ENCODE measurements at places on chromosomes 4 and X.

- DNase-seq, result no peak
Observed at GRCh38 chr4:25953740-25954139, 39.7 kb downstream of the SMIM20 start.

- peak; percentile 20 for DNase-seq
Observed at GRCh38 chrX:13689741-13690211, 848 bp downstream of the RAB9A start.

DNA sequence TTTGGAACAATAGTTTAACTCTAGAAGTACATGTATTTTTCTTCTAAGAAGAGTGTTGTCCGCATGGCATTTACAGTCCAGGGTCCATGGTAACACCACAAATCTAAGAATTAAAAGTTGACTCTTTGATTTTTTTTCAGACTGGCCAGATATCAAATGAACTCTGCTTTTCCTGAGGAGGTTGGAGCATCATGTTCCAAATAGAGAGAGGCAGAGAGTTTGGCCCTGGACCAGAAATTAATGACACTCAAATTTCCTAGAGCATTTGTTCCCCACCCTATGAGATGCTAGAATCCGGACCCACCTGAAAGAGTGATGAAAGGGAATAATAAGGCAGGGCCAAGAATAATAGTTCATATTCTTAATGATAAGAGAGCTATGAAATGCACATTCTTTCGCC lies 47.0 kb upstream of the NAP1L5 start:
- DNase-seq, result no peak

DNA sequence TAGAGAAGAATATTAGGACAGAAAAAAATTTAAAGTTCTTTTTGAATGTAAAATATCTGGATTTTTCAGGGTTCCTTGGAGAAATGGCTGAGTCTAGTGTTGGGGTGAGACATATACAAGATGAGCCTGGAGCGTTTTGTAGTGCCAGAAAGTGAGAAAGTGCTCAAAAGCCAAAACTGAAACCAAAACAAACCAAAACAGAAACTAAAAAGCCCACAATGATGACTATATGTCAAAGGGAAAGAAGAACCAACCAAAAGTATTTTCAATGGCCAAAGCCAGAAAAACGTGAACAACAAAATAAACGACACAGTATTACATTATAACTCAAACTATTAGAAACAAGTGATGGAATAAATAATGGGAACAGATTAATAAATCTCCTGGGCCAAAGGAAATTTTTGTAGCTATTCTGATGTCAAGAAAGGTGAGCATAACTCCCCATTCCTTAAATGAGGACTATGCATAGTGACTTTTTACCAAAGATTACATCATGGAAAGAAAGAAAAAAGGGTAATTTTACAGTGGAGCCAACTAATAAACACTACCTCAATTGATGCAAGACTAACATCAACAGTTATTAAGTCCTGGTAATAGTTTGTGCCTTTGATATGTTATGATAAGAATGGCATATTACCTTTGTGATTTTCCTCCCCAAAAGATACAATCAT lies 1137.6 kb downstream of the C4orf33 start:
- no peak for DNase-seq

GRCh38 chr4:87354168-87355102 lies 31.8 kb upstream of the HSD17B13 start:
- DNase-seq, result peak; percentile 39

DNA sequence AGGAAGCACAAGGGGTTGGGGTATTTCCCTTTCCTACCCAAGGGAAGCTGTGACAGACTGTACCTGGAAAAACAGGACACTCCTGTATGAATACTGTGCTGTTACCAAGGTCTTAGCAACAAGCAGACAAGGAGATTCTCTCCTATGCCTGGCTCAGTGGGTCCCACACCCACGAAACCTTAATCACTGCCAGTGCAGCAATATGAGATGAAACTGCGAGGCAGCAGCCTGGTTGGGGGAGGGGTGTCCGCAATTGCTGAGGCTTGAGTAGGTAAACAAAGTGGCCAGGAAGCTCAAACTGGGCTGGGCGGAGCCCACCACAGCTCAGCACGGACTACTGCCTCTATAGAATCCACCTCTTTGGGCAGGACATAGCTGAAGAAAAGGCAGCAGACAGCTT lies 197.7 kb downstream of the INPP4B start:
- no peak for DNase-seq

GRCh38 chrX:38989076-38989475 lies 187.8 kb downstream of the MID1IP1 start:
- DNase-seq, result no peak

DNA sequence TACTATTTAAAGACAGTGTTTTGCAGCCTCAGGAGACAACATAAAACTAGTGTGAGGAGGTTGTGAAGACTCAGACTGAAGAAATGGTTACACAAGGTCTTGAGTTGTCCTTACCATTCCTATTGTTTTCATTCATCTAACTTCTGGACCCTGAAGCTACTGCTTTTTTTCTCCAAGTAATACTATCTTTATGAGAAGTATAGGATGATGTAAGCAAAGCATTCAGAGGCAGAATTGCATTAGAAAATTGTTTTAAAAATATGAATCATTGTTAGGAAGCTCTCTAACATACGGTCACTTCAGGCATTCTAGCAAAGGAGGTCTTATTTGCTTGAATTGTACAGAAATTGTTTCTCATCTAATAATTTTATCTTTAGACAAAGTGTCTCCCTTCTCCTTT lies 357.8 kb downstream of the TLL1 start:
- no peak for DNase-seq

DNA sequence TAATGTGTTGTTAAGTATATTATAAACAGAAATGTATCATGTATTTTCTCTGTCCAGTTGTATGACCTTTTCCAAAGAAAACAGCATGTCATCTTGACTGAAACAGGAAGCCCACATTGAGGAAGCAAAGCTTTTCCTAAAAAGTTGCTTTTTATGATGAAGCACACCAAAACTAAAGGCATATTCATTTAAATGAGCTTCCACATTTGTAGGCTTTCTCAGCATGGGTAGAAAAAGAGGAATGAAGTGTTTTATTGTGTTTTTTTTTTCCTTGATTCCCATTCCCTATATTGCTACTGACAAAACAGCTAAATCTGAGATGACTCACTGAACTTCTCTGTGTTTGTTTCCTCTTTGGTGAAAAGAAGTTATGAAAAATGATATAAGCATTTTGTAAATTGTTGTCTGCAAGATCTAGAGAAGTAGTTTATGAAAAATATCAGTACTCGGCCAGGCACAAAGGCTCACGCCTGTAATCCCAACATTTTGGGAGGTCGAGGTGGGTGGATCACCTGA lies 32.5 kb upstream of the FRAS1 start:
- no peak for DNase-seq

- DNase-seq, result no peak
Observed at GRCh38 chrX:130085551-130086446, 24.5 kb downstream of the ELF4 start.

- peak; percentile 87 for DNase-seq
Observed at GRCh38 chrX:134718105-134718965, 60.1 kb upstream of the PLAC1 start.

- no peak for DNase-seq
Observed at GRCh38 chrX:73850124-73851013, 287.4 kb downstream of the CHIC1 start.

DNA sequence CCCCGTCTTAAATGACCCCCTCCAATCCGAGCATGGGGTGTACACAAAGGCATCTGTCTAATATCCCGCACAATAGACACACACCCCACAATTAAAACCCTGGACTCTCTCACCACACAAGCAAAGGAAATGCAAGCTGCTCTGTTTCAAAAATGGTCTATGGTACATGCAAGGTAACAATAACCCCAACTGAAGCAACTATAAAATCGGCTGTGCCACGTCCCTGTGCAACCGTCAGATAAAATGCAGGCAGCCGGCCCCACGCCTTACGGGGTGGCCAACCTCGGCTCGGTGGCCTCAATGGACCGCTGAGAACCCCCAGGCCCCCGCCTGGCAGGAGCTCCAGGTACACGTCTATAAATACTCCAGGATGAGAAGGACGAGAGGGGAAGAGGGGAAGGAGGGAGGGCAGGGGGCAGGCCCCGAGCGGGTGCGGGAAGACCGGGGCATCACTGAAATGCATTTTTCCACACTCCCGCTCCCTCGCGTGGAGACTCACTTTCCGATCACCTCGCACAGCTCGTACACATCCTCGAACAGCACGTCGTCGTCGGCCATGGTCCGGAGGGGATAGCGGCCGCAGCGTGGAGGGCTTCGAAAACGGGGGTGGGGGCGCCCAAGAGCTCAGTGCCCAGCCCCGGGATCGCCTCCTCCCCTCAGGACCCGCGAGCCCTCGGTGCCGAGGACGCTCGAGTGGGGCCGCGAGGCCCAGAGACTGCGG lies 763 bp downstream of the CASK start:
- no peak for DNase-seq

- no peak for DNase-seq
Observed at GRCh38 chr4:128346054-128346716, 58.6 kb upstream of the PGRMC2 start.

DNA sequence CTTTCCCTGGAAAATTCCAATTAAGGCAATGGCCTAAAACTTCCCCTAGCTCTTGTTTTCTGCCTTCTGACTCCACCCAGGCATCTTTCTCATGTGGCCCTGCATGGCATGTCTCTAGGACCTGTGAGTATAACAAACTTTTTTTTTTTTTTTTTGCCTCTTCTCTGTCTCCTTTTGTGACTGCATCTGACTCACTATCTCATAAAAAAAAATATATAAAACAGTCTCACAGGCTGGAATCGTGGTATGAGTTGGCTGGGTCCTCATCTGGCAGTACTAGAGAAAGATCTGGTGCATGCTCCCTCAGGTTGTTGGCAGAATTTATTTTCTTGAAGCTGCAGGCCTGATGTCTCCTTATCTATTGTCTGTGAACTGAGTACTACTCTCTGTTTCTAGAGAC lies 313.9 kb downstream of the TECRL start:
- no peak for DNase-seq

DNA sequence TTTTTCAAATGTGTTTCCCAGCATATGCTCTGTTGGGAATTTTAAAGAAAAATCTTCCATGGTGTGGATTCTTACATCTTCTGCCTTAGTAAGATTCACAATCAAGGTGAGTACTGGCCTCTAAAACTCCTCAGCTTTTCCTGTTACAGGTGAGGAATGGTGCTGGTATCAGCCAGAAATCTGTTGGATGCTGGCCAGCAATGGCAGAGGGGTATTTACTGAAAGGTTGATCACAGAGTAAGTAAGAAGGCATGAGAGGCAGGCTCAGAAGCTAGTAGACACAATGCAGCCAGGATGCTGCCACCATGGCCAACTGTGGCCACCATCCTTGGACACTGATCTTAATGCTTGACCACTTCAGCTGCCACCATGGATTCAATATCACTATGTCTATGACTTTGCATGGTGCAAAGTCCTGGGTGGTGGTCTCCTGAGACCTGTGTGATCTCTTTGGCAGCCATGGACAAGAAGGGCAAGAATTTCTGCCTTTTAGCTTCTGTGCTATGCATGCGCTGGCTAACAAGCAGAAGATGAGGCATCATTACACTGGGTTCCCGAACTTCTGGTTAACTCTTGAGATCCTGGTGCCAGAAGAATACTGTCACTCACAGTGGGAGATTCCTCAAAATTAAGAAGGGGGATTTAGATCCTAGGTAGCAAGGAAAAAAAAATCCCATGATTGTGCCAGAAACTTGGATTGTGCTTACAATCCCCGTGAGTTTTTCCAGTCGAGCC lies 60.2 kb downstream of the CHRNA9 start:
- DNase-seq, result no peak

GRCh38 chrX:103533511-103534216 lies 14.4 kb upstream of the RAB40A start:
- DNase-seq, result peak; percentile 50

- DNase-seq, result no peak
Observed at GRCh38 chr4:3520796-3521600, 11.2 kb downstream of the LRPAP1 start.

GRCh38 chrX:143429131-143429530 lies 88.1 kb downstream of the SPANXN3 start:
- DNase-seq, result no peak

DNA sequence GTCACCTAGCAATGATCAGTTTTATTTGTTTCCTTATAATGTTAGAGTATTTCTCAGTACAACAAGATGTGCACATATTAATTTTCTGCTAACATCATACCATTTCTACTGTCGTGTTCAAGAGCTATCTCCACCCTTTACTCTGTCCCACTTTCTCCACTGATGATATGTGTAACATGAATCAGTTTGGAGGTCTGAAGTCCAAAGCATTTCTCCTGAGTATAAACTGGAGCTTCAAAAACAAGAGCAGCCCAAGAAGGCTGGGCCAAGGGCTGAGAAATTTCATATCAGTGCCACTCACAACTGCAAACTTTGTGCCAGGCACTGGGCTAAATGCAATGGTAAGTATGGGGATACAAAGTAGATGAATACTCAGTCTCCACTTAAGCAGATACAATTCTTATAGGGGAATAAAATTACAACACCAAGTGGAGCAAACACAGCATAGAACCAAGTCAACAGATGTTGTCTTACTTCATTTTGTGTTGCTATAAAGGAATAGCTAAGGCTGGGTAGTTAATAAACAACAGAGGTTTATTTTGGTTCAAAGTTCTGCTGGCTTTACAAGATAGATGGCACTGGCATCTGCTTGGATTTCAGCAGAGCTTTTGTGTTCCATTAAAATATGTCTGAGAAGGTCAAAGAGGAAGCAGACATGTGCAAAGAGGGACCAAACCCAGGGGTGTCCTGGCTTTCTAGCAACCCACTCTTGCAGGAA lies 44.2 kb downstream of the AMELX start:
- no peak for DNase-seq

GRCh38 chrX:44227991-44228390 lies 115.5 kb downstream of the EFHC2 start:
- DNase-seq, result peak; percentile 20

GRCh38 chr4:187479511-187479910 lies 516.1 kb upstream of the ZFP42 start:
- no peak for DNase-seq

GRCh38 chr4:288891-289290 lies 16.4 kb downstream of the ZNF732 start:
- no peak for DNase-seq

DNA sequence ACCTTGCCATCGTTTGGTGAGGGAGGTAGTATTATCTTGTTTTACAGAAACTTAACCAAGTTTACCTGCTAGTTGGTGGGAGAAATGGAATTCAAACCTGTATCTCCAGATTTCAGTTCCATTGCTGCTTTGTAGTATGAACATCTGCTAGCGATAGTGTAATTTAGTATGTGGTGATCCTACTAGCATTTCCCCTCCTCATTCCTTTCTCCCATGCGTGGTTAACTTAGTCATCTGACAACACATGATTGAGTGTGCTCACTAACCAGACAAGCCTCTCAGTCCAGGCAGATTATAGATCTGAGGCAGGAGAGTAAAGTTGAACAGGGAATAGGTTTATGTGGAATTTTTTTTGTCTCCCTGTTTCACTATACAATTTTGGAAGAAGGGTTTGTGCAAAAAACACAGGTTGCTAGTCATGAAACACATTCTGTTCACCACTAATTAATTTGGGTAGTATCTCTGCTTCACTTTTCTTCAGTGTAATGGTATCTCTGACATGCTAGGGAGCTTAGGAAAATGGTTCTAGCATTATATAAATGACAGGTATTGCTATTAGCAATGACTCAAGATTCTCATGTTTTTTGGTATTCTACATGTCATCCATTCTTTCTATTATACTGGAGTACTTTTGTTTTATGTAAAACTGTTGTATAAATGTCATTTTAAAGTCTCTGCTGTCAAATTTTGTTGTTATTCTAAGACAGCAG lies 21.7 kb downstream of the RBPJ start:
- DNase-seq, result peak; percentile 63

GRCh38 chr4:93843772-93844171 lies 15.2 kb downstream of the ATOH1 start:
- no peak for DNase-seq

GRCh38 chrX:149208307-149208706 lies 296.8 kb downstream of the IDS start:
- no peak for DNase-seq

GRCh38 chr4:185207466-185207865 lies 1.9 kb upstream of the SNX25 start:
- no peak for DNase-seq

All from fibroblast of gingiva (primary cell).